ENCODE measurements at places on chromosomes 7 and 10.
A peak's percentile ranks its signal among the peaks of the same experiment; 100 is the strongest.

DNA sequence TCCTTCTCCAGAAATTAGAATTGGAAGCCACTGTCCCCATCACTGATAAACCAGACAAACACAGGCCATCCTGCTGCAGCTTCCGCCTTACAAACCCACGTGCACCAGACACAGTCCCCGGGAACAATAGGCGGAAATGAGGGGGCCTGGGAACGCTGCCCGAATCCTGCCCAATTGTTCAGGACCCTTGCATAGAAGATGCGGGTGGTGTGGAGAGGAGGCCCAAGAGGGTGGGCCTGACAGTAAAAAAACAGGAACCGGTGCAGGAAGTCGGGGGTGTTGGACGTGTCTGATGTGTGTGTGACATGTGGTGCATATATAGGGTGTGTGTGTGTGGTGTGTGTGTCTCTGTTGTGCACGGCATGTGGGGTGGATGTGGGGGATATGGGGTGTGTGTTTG, 26.5 kb upstream of the CHST15 start:
- no peak for DNase-seq

DNA sequence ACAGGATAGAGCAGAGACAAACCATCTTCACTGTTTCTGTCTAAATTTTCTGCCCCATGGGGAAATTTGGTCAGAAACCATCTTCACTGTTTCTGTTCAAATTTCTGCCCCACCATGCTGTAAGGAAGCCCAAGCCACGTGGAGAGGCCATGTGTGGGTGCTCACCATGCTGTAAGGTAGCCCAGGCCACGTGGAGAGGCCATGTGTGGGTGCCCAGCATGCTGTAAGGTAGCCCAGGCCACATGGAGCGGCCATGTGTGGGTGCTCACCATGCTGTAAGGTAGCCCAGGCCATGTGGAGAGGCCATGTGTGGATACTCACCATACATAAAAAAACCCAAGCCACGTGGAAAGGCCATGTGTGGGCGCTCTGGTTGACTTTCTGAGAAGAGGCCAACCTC, 1088.7 kb upstream of the AUTS2 start:
- no peak for DNase-seq

DNA sequence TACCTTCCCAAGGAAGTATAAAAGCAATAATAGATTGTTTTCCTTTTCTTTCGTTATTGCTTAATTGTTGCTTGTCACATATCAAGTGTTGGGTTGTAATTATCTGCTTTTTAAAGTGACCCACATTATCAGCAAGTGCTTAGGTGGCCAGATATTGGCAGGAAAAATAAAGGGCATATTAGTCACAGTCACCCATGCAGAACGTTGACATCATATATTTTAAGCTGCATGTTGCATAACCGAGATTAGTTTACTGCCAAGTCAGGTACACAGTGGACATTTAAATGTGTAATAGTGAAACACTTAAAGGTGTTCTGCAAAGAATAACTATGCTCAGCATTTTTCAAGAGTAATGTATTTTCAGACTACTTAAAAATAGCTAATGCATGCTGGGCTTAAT, 11.4 kb downstream of the NEBL start:
- peak; percentile 53 for DNase-seq

- no peak for DNase-seq
These were observed 453.4 kb upstream of the PODXL start for GRCh38 chr7:132009778-132010177.

DNA sequence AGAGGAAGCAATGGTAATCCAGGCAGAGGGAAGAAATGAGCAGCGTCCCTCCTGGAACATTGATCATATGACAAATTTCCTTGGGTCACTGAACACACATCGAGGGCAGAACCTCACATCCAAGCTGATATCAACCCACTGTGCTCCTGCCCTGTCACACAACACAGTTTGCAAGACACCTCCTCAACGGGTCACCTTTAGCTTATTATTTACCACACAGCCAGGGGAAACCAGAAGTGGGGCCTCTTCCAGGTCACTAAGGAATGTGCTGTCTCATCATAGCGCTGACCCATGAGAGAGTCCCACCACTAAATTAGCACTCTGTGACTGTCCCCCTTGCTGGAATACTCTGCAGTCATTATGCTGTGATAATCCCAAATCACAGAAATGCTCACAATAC, 69.7 kb upstream of the PPP1R3C start:
- no peak for DNase-seq

- DNase-seq = no peak
These were observed 23.9 kb upstream of the MPP7 start for GRCh38 chr10:28326516-28327490.

DNA sequence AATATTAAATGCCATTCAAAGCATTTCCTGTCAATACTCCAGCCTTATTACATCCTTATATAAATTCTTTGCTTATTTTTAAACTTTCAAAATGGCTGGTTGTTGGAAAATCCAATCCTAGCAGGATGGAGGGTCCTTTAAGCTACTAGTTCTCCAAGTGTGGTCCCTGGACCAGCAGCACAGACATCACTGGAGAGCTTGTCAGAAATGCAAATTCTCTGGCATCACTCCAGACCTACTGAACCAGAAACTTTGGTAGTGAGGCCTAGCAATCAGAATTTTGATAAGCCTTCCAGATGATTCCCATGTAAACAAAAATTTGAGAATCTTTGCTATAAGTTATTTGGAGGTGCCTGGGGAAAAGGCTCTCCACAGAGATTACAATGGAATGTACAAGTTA, 43.8 kb downstream of the CALCR start:
- no peak for DNase-seq

DNA sequence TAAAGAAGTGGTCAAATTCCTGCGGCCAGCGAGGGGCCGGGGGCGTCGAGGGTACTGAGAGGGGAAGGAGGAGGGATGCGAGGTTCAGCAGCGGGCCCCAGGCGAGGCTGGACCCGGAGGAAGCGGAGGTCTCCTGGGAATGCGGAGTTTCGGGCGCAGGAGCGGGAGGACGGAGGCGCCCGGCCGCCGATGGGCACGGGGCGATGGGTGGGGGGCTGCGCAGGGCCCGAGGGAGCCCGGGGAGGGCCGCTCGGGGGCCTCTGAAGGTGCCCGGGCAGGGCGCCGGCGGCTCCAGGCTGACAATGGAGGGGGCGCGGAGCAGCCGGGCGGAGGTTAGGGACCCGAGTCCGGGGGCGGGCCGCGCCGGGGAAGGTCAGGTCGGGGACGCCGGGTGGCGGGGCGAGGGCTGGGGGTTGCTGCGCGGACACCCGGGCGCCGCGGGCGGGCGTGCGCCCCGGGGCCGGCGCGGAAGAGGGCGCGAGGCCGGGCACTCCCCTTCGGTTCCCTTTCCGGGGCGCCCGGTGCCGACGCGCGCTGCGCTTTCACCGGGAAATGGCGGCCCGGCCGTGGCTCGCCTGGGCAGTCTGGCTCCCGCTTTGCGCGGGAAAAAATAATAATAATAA, 683 bp downstream of the MACROH2A2 start:
- DNase-seq = no peak

DNA sequence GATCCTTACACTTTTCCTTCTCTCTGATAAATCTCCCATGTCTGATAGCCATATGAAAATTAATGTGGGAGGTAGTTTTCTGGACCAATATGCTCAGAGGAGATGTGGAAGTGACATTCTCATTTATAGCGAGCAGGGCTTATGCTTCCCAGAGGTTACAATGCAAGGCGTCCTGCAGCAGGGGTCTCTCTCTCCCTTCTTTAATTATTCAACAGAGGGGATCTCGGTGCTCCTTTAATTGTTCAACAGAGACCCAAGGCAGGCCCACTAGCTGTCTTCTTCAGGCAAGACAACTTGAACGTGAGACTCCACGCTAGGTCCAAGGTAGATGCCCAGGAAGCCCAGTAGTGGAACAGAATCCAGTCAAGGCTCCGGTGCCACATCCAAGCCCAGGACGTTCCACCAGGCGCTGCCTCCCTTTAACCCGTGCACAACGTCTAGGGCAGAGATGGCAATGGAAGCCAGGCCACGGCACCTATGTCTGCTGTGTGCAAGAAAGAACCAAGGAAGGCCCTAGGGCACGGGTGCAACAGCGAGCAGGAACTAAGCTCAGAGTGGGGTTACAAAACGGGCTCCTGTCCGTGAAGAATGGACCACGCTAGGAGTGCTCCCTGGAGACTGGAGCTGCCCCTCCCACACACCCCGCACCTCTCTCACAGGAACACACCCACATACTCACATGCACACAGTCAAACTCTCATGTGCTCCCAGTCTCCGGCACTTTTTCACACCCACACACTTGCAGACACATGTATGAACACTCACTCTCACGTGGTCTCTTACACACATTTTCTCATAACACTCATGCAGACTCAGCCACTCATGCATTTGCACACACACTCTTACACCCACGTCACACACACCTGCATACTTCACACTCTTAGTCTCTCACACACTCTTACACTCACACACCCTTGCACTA, 230.4 kb downstream of the TNS3 start:
- DNase-seq = no peak

DNA sequence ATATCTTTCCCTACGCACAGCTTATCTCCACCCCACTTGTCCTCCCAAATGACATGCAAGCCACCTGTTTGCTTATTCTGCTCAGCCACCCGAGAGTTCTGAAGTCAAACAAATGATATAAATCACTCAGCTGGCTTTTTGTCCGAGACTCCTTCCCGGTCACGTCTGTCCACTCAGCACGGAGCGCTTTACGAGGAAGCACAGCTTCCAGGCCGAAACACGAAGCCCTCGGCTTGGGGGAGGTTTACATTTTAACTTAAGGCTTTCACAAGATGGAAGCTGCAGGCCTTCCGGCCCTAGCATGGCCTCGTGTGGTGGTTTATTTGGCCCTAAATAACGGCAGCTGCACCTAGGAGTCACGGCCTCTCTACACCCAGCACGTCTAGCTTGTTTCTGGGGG, 60.1 kb upstream of the GNA12 start:
- no peak for DNase-seq

- DNase-seq = no peak
These were observed 493.3 kb upstream of the PODXL start for GRCh38 chr7:132049462-132050304.

DNA sequence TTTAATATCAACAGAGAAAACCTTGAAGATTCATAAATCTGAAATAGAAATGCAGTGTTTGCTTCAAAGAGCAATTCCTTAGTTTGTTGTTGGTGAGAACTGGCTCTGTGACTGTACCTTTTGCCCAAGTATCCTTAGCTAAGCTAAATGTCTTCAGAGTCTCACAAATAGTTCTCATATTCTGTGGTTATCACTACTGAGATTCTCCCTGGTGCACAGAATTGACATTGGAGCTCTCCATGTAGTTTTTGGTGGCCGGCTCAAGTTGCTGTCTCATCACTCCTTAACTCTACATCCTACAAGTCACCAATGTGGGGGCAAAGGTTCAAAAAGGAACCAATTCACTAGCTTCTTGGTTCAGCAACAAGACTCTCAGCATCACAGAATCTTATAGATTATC, 780.3 kb downstream of the LRMDA start:
- DNase-seq = no peak

DNA sequence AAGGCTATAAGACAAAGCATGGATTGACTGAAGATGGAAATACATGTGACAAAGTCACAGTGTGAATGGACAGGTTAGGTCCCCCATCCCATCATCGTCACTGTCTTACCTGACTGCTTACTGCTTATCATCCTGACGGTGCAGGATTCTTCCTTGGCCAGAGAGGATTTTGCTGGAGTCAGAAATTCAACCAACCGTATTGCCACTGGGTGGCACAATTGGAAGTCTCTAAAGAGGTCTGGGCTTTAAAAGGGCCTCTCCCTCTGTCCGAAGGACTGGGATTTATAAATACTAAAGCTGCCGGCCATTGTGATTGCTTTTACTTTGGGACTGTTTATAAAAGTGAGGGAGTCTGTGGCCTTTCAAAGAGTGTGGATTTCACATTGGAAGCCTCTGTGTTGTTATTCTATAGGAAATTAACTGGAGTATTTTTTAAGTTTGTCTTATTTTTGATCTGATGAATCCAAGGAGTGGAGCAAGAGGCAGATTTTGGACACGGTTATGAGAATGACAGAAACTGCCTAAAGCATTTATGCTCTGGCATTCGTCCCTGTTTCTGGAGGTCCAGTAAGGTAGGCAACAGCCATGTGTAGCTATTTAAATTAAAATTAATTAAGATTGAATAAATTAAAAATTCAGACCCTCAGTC, 113.3 kb upstream of the CREB5 start:
- no peak for DNase-seq

- no peak for DNase-seq
These were observed 17.2 kb upstream of the GLI3 start for GRCh38 chr7:42254217-42254616.

GRCh38 chr7:66146701-66147100, 32.1 kb downstream of the CRCP start:
- DNase-seq = no peak

DNA sequence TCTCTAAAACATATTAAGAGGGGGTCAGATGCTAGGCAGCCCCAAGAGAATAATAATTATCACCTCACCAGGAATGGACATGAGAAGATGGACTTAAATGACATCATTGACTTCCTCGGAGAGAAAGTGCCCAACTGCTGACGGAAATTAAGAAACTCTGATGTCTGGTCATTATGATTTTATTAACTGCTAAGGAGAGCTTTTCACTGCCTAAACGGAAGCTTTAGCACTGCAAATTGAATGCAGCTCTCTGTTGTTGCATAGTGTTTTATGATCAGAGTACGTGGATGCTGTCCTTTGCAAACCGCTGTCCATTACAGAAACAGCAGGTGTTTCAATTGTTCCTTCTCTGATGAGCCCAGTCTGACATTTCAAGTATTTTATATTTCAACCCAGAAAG, 89.4 kb upstream of the GALNT17 start:
- no peak for DNase-seq

DNA sequence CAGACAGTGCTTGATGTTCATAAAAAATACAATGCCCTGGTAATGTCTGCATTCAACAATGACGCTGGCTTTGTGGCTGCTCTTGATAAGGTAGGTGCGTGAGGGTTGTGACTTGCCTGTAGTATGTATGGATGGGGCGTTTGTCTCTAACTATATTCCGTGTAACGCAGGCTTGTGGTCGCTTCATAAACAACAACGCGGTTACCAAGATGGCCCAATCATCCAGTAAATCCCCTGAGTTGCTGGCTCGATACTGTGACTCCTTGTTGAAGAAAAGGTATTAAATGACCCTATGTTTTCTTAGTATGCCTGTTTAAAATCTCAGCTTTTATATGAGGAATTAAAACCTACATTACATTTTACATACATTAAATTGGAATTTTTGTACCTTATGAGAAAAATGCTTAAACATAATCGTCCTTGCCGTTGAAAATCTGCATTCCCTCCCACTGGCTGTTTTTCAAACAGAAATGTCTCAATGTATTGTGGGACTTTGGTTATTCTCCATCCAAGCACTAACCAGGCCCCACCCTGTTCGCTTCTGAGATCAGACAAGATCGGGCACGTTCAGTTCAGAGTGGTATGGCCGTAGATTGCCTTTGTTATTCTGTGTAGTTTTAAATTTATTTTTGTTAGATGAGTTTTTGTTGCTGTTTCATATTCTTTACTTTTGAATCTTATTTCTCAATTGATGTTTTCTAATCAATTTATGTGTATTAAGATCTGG, 85.3 kb downstream of the CUL1 start:
- DNase-seq = no peak
